Stimulated activated CD8-positive, alpha-beta memory T cell treated with anti-CD3 and anti-CD28 coated beads, Interleukin-7, amount 100 ng/mL, for 4 hours (primary cell): ENCODE measurements at places on chromosomes 4 and X.

DNA sequence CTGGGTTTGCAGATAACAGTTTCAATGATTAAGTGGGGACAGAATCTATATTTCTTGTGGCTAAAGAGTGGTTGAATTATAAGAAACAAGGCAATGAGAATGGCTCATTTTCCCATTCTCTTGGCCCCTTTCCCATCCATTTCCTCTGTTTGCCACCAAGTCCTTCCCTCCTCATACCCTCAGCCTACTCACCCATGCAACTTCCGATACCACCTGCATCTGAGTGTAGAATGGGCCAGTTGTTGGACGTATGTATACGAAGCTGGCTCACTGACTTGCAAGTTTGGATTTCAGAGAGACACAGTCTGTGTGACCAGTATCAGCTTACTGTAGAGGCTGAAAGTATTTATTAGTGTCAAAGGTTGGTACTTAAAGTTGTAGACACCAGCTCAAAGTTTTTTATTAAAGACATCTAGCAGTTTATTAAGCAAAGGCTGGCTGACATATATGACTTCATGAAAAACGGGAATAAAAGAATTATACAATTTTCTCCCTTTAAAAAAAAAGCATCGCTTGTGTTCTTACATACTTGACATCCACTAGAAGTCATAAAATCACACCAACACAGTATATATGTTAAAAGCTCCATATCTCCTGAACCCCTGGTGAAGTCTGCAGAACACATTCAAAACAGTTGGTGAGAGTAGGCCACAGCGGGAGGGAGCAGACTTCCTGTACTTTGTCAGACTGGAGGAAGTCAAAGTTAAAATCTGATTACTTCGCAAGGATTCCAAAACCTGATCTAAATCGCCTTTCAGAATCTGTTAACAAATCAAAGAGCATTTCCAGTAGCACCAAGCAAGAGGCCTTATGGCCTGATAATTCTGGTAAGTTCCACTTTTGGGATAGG, 22.4 kb upstream of the STIM2 start:
- no peak for DNase-seq

DNA sequence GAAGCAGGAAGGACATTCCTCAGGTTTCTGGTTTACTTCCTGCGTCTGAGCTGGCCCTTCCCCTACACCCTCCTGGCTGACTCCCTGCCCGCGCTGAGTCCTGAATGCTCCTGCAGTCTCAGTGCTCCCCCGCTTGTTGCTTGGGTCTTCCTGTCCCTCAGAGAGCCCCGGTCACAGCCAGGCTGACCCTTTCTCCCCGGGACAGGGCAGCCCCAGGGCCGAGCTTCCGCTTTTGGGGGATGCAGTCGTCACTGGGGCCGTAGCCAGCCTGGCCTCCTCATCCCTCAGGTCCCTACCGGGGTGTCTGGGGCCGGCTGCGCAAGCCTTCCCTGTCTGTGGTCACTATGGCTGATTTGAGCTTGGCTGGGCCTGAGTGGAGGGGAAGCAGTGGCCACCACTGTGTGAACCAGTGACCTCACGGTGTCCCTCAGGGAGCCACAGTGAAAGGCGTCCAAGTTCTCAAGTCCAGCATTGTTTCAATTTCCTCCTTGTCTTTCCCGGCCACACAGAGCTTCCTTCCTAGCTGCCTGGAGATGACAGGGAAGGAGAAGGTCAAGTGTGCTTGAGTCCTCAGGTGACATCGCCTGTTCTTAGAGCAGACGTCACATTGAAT, 34.1 kb upstream of the ASMTL start:
- no peak for DNase-seq

DNA sequence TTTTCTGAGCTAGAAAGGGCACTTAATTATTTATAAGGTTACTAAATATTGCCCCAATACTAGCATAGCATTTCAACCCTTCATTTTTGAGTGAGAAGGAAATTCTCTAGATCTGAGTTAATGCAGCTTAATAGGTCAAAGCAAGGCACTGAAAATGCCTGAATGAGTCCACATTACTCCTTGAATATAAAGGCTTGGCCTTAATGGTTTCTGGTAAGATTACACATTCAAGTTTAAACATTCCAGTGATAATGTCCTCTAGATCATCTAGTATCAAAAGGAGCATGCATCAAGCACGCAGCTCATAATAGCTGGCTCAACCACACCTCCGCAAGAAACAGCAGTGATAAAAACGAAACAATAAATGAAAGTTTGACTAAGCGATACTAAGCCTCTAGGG, 87.5 kb downstream of the SPANXN3 start:
- no peak for DNase-seq

DNA sequence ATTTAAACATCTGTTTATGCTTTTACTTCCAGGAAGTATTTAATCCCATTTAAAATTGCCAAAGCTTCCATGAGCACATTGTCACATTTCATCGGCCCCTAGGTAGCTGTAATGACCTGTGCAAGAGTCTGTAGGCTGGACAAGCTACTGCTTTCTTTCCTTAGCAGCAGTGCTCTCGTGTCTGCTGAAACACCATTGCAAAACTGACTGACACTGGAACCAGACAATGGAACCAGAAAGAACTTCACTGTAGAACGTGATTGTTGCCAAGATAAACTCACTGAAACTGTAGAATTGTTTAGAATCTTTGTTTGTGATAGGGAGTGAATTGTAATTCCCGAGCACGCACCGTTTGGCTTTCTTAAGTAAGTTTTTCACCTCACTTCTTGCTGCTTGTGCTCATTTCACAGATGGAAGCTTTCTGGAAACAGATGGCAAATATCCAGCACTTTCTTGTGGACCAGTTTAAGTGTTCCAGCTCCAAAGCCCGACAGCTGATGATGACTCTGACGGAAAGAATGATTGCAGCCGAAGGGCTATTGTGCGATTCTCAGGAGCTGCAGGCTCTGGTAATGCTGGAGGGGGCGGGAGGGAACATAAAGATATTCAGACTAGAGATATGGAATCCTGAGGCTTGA, 36.9 kb downstream of the EVC start:
- no peak for DNase-seq

DNA sequence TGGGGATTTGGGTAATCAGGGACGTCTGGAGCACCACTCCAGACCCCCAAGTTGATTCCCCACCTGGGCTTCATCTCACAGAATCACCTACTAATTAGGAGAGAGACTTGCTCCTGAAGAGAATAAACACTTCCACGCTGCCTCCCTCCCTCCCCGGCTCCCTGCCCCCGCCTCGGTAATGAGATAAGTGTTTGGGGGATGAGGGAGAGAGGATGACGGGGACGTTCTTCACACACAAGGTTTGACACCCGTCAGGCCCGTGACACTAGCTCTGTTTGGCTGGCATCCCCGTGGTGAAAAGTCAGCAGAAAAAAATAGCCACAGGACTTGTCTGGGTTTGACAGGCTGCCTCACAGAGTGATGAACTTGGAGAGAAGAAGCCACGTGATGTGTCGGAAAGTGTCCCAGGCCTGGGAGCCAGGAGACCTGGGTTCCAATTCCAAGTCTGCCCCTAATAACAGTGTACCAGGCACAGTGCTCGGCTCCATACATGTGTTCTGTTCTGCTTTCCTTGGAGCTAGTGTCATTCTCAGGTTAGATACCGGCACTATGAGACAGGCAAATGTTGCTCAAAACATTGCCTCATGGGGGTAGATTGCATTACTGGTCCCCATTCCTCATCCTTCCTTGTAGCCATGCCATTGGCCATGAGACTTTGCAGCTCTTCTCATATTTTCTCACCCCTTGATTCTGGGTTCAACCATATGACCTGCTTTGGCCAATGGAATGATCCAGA, 578.0 kb downstream of the BCOR start:
- DNase-seq, result no peak

GRCh38 chrX:107154787-107155620, 36.4 kb upstream of the RBM41 start:
- no peak for DNase-seq

DNA sequence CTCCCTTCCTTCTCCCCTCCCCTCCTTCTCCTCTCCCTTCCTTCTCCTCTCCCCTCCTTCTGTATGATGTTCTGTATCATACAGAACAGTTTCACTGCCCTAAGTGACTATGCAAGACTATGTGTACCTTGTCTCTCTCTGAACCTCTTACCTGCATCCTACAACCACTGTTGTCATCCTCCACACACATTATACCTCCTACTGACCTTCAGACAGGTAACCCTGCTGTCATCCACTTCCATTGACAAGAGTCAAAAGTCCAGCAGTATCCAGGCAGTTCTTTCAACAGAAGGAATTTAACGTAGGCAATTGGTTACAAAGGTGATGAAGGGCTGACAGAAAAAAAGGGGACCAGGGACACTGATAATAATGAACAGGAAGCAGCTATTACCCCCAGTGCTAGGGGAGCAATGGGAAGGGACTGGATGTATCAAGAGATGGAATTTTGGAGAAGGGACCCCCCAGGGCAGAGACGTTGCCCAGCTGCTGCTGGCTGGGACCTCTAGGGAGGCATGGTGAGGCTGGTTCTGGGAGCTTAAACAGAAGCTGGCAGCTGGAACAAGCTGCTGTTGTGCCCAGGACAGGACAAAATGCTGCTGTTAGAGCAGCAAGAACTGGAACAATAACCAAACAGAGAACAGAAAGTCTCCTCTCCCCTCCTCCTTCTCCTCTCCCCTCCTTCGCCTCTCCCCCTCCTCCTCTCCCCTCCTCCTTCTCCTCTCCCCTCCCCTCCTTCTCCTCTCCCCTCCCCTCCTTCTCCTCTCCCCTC, 84.7 kb downstream of the DCTD start:
- no peak for DNase-seq

DNA sequence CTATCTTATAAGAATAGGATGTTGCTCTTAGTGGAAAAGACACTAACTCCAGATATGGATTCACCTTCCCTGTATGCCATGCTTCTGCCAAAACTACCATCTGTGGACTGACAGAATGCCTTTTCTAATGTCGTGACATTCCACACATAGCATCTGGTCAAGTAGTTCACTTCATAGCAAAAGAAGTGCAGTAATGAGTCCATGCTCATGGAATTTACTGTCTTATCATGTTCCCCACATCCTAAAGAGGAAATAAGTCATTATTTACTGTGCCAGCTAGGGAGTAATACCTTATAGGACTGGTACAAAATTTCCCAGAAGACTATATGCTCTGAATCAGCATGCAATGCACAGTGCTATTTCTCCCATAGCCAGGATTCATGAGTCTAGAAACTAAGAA, 562.4 kb downstream of the TLL1 start:
- DNase-seq, result no peak

DNA sequence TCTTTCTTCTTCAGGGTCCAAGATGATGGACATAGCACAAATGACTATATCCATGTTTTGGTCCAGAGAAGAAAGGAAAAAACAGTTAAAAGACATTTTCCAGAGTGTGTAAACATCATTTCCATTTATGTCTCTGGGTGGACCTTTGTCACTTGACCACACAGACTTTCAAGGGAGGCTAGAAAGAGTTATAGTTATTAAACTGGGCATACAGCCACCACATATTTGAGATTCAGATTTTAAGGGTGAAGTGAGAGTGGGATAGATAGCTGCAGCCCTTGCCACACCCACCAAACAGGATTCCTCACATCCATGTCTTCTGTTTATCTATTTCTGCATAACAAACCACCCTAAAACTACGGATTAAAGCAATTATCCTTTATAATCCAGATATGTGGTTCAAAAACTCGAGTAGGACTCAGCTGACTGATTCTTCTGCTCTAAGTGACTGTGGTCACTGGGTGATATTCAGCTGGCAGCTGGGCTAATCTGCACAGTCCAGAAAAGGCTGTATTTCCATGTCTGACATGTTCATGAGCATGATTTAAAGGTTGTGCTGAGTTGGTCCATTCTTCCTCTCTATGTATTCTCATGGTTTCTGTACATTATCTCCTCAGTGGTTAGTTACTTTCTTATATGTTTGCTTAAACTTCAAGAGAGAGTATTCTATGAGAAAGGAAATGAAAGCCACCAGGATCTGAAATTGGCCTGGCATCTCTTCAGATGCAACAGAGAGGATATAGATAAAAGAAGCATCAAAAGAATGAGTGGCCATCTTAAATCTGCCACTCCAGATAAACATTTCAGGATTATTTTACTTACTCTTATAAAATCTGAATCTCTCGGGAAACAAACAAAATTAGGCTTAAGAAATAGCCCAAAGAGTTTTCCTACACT, 459.8 kb upstream of the CTSO start:
- no peak for DNase-seq

DNA sequence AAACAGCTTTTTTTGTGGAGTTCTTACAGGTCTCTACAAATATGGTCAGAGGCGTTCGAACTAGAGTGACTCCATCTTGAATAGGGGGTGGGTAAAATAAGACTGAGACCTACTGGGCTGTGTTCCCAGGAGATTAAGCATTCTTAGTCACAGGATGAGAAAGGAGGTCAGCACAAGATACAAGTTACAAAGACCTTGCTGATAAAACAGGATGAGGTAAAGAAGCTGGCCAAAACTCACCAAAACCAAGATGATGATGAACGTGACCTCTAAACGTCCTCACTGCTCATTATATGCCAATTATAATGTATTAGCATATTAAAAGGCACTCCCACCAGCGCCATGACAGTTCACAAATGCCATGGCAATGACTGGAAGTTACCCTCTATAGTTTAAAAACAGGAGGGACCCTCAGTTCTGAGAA, 42.8 kb upstream of the SPP1 start:
- DNase-seq, result no peak

DNA sequence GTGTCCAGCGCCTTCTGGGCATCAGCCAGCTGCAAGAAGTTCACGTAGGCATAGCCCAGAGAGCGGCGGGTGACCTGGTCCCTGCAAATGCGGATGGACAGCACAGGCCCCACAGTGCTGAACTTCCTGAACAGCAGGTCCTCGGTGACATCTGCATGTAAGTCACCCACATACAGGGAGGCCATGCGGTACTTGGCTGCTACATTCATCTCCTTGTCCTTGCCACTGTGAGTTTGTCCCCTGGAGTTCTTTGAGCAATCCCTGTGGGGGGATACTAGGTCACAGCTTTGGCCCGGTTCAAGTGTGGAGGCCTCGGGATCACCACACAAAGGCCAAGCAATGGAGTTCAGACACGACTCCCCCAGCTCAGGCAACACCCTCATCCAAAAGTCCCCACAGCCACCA, 776 bp downstream of the PABPC4L start:
- DNase-seq, result no peak

GRCh38 chr4:46386570-46386969, 3.4 kb downstream of the GABRA2 start:
- no peak for DNase-seq

GRCh38 chr4:56999751-57000150, 21.1 kb downstream of the POLR2B start:
- no peak for DNase-seq

DNA sequence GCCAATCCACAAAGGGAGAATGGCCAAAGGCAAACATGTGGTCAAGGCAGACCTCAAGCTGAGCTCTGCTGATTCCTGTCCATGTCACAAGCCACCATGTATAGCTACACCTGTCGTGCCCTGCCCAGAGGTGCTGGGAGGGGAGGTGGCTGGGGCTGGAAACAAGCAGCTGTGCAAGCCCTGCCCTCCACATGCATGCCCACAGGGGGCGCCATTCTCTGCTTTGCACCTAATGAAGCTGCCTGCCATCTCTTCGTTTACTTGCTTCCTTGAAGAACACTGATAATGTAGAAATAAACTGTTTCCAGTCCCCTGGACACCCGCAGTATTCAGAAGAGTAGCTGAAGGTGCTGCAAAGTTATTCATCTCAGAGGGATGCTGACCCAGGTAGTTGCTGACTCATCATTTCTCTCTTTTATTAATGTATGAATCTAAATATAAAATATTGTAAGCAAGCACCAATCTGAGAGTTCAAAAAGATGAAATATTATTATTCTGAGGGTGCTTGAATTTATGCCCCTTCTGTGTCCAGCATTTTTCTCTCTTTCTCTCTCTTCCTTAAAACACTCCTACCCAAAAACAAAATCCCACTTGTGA, 278.6 kb downstream of the ADGRA3 start:
- no peak for DNase-seq

GRCh38 chr4:26590639-26591038, 6.8 kb downstream of the TBC1D19 start:
- DNase-seq, result no peak
